ENCODE measurements at places on chromosomes 4 and X.

- no peak for DNase-seq
These were observed 33.8 kb upstream of the AMELX start for GRCh38 chrX:11259437-11259836.

DNA sequence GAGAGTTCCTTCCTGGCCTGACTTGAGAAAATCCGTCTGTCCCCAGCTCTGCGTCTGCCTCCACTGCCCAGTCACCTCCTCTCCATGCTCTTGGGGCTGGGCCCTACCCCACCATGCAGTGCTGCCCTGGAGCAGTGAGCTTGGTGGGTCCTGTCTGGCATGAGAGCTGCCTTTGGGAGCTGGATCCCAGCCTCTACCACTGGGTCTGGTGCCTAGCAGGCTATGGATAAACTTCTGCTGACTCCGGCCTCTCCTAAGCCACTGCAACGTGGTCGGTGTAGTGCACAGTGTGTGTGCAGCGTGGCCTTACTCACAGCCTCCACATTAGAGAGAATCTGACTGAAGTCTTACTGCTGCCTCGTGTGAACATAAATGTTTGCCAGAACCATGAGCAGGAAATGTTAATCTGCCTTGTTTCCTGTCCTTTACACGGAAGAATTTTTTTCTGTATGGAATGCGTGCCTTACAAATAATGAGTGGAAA is 47.6 kb downstream of the HTT start:
- DNase-seq, result peak; percentile 76

- no peak for DNase-seq
These were observed 70.6 kb downstream of the CLNK start for GRCh38 chr4:10613926-10614478.

GRCh38 chrX:136115126-136115903 is 32.0 kb upstream of the FHL1 start:
- DNase-seq, result peak; percentile 16

DNA sequence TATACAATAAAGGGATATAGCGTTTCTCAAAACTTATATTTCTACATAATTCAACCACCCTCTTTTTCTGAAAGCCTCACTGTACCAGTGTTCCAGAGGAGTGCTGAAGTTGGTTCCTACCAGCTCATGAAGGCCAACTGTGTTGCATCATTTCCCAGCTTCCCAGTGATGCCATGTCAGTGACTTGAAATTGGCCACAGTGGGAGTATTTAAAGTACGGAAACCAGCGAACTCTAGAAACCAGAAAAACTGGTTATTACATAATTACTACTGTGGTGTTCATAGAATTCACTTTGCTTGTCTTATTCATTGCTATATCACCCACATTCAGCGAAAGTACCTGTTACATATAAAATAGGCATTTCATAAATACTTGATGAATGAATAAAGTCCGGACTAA is 135.4 kb downstream of the GC start:
- no peak for DNase-seq

DNA sequence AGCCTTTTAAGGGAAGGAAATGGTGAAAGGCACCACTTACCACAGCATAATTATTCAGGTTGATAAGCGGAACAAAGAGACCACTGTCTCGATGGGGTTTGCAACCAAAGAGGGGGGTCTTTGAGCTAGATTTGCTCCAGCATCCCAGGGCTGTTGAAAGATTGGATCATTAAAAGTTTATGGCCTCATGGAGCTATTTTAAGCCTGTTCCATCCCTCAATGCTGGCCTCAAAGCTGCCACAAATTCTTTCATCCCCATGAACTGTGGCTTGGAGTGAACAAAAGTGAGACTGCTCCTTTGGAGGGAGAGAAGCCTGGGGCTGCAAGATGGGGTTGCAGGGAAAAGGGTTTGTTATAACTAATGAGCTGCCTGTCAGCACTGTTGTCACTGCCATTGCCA is 209.8 kb downstream of the RTL9 start:
- DNase-seq, result no peak

DNA sequence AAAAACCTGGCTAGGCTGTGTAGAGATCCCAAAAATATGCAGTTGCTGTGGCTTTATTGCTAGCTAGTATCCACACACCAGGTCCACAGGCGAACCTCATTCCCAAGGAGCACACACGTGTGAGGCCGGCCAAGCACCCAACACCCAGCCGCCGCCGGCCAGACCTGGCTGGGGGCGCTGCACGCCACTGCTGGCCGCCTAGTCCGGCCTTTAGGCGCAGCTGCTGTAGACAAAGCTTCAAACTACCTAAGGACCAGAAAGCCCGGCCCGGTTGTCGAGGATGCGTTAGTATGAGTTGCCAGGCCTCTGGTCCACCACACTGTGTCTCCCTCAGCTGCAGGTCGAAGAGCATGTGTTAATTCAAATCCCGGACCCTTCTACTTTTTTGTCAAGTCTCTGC is 3.1 kb downstream of the POU3F4 start:
- DNase-seq, result no peak

GRCh38 chr4:73976716-73977115 is 5.1 kb downstream of the PF4 start:
- DNase-seq, result peak; percentile 84

GRCh38 chrX:128616933-128617332 is 564.7 kb upstream of the ACTRT1 start:
- DNase-seq, result no peak

DNA sequence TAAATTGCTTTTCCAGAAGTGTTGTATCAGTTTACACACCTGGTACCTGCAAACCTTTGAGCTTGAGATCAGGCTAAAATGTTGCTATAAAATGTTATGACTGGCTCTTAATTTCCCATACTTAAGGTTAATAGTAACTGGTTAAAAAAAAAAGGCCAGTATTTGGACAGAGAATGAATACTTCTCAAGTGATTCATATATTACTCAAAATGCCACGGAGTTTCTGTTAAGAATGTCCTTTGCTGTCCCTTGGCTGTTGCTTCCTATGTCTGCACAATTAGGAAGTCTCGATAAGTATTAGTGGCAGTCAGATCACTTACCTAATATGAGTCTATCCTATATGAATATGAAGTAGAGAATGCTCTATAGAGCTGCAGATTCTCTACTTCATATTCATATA is 232.2 kb upstream of the IGFBP7 start:
- DNase-seq, result peak; percentile 16

Measured in cardiac fibroblast (primary cell).